ENCODE measurements at places on chromosomes 7 and 10.

GRCh38 chr10:89644967-89645741 lies at the start of gene PANK1:
TSS of gene PANK1 (minus strand) at chr10:89645242. CDS start at chr10:89644891, 351 bp downstream.
- DNase-seq, result no peak

GRCh38 chr10:71381611-71382010 lies 15.1 kb upstream of the CDH23 start:
- DNase-seq, result no peak

DNA sequence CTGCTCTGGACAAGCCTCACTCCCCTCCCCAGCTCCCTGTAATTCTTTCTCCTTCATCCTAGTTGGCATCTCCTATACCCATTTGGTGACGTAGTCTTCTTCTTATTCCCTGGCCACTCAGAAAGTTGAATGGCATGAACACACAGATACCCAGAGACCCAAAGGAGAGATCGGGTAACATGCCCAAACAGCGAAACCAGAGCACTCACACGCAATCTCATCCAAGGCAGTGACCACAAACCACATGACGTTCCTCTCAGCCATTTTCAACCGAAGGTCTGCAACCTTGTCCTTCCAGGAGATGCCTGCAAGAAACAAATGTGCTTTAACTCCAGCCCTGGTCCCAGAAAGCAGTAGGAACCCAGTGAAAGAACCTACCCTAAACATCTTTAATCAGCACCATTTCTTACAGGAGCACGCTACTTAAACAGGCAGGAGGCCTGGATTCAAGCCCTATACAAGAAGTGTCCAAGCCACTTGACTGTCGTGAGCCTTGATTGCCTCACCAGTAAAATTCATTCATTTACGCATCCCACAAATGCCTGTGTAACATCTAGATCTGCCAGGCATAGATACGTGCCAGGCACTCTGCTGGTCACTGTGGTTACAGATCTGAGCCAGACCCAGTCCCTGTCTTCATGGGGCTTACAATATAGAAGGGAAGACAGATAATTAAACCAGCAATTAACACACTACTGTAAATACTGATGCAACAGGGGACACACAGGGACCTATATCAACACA lies 37.1 kb downstream of the XPNPEP1 start:
- DNase-seq, result no peak

DNA sequence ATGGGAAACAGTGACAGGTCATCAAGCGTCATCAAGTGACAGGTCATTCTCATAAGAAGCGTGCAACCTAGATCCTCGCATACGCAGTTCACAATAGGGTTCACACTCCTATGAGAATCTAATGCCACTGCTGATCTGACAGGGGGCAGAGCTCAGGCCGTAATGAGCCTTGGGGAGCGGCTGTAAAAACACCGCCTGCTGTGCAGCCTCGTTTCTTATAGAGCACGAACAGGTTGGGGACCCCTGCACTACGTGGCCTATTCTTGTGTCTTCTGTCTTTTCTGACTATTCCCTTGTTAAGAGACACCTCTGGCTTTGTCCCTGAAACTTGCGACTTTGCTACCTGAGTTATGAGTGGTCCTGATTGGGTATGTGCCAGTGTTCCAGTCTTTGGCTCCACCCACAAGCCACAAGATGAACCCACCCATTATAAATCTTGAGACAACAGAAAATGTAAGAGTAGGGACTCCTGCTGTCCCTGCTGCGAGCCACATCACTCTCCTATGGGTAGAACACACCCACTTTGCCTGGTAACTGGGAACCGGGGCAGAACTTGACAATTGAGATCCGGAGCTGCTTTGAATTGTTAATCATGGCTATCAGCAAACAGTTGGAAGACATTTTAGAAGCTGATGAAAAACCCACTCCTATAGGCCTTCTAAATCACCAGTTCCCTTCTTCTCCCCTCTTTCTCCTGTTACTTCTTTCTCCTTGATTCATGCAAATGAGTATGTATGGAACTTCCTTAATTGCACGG lies 55.8 kb upstream of the EXOC4 start:
- no peak for DNase-seq

GRCh38 chr10:7861509-7862120 lies 43.3 kb downstream of the TAF3 start:
- DNase-seq, result no peak

- no peak for DNase-seq
These were observed 222.9 kb upstream of the SH2B2 start for GRCh38 chr7:102063690-102064180.

DNA sequence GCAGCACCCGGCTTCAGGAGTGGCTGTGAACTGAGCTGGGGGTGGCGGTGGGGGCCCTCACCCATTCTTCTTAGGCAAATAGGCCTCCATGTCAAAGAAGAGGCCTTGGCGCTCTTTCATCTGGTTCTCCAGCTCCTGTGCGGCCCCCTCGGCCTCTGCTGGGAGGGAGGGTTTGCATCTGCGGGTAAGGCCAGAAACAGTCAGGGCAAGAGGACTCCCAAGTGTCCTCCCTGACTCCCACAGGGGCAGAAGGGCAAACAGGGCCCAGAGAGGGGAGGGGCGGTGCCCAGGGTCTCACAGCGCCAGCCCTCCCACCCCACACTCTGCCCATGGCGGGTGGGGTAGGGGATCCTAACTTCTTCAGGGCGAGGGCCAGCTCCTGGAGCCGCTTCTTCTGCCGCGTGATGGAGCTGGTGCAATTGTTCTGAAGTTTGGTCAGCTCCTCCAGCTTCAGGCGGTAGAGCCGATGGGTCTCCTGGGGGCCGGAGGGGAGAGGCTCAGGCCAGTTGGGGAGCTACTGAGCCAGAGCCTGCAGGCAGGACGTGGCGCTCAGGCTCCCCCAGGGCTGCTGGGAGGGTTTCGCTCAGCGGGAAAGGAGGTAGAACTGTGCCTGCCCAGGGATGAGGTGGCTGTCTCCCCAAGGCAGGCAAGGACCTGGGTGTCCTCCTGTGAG lies 2.2 kb downstream of the TMEM120A start:
- DNase-seq, result no peak

- DNase-seq, result no peak
These were observed 71.1 kb downstream of the CXCL12 start for GRCh38 chr10:44313761-44314165.

- DNase-seq, result no peak
These were observed 197.0 kb downstream of the USP6NL start for GRCh38 chr10:11414314-11415038.

DNA sequence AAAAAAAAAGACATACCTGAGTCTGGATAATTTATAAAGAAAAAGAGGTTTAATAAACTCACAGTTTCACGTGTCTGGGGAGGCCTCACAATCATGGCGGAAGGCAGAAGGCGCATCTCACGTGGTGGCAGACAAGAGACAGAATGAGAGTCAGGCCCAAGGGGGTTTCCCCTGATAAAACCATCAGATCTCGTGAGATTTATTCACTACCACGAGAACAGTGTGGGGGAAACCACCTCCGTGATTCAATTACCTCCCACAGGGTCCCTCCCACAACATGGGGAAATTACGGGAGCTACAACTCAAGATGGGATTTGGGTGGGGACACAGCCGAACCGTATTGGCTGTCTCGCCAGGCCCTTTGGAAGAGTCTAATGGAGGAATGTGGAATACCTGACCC lies 9.0 kb upstream of the MAFK start:
- DNase-seq, result no peak

DNA sequence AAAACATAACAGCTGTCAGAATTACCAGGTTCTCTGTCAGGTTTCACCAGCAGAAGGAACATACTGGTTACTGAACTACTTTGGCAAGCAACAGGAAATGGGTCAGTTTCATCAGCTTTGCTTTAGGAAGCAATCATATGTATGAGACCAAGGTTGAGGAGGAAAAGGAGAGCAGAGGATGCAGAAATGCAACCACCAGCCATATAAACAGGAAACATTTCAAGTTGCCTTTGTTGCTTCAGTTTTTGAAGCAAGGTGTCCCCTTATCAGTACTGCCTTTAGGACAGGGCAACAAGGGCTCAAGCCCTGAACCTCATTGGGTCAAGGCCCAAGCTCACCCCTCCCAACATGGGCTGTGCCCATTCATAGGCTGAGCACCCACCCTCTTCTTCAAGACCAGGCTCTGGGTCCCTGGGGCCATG lies 10.2 kb downstream of the HIPK2 start:
- DNase-seq, result peak; percentile 68

GRCh38 chr7:90507692-90508091 lies 38.3 kb downstream of the PTTG1IP2 start:
- DNase-seq, result no peak

GRCh38 chr10:87760195-87760905 lies 57.7 kb downstream of the ATAD1 start:
- DNase-seq, result no peak

GRCh38 chr10:101062232-101063049 lies 652 bp downstream of the KAZALD1 start:
- no peak for DNase-seq

DNA sequence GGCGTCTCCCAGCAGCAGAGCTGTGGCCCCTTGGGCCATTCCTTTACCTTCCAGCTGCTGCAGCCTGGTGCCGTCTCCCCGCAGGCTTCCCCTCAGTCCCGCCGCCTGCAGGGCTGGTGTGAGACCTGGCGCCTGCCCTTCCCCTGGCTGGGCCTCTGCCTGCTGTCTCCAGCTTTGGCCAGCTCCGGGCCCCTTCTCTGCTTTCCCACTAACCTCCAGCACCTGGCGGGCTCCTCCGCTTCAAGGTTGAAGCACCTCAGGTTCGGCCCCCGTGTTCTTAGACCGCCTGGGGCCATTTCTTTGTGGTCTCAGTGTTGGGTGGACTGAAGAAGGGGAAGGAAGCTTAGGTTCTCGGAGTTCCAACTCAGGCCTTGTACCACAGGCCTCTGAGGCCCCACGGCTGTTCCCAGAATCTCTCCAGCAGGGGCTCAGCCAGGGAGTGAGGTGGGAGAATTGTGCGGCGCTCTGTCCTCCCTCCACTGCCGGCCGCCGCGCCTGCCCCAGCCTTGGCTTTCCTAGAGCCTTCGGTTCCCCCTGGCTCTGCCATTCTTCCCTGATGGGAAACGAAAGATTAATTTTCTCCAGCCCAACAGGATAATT lies 30.3 kb downstream of the GBX1 start:
- no peak for DNase-seq

GRCh38 chr7:117019287-117019686 lies 66.0 kb downstream of the ST7 start:
- no peak for DNase-seq

GRCh38 chr7:70132226-70132851 lies 534.1 kb downstream of the AUTS2 start:
- no peak for DNase-seq

DNA sequence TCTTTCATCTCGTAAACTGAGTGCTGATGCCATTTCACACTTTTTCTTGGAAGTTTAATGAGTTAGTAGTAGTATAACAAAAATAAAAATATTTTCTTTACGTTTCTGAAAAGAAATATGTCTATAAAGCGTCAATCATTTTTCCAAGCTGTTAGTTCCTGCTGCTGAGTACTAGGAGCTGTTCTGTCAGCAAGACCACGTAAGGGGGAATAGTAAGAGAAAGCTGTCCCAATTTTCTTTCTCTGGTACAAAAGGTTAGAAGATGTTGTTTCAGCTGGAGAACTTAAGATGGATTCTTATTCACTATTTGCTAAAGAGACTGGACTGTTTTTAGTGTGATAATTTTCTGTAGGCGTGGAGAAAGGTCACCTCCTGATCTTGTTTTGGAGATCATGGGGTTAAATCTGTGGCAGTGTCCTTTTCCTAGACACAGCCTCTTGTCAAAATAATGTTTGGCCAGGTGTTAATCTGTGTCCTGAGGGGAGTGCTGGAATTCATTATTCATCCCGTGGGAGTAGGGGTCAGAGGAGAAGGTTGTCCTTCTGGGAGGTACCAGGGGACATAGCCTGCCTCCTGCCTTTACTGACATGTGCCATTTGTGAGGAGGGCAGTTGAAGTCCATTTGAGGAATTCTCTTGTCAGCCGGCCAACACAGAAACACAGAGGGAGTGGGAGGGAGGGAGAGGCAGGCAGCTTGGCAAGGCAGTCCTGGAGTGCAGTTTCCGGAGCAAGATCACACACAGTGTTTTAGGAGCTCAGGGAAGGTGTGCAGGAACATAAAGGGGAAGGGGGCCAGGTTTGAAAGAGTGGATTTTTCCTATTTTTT lies 368.7 kb downstream of the AUTS2 start:
- no peak for DNase-seq

- no peak for DNase-seq
These were observed 1.5 kb downstream of the ZNF518A start for GRCh38 chr10:96131621-96132020.

GRCh38 chr7:135970682-135971365 lies 6.3 kb downstream of the MTPN start:
- DNase-seq, result peak; percentile 51

GRCh38 chr10:88841316-88842111 lies 10.1 kb downstream of the ANKRD22 start:
- no peak for DNase-seq

GRCh38 chr7:148898845-148899484 lies 14.9 kb upstream of the EZH2 start:
- no peak for DNase-seq

GRCh38 chr10:50528206-50528605 lies 95.5 kb downstream of the SGMS1 start:
- no peak for DNase-seq

- no peak for DNase-seq
These were observed 32.3 kb upstream of the LYZL1 start for GRCh38 chr10:29256586-29256985.

DNA sequence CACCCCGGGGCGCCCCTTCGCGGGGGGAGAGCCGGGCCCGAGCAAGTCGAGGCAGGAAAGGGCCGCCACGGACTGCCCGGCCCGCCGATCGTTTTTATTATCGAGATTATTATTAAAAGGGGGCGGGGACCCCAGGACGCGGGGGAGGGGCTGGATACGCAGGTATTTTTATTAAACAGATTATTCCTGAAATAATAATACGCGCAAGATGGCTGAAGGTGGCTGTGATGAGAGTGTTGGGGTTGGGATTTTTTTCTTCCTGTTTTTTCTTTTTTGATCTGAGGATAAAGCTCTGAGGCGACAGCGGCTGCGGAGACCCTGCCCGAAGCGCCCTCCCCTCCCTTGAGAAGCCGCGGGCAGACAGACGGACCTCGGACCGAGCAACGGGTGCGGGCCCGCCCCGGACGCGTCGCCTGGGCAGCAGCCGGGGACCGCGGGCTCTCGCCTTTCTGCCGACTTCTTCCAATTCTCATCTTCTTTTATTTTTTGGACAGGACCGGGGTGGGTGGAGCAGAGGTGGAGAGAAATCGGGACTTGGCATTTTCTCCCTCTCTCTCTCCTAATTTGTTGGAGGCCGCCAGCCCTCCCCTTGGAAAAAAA lies 1.4 kb upstream of the TRIM8 start:
- no peak for DNase-seq

GRCh38 chr10:114634609-114634979 lies 23.5 kb downstream of the ABLIM1 start:
- DNase-seq, result no peak

DNA sequence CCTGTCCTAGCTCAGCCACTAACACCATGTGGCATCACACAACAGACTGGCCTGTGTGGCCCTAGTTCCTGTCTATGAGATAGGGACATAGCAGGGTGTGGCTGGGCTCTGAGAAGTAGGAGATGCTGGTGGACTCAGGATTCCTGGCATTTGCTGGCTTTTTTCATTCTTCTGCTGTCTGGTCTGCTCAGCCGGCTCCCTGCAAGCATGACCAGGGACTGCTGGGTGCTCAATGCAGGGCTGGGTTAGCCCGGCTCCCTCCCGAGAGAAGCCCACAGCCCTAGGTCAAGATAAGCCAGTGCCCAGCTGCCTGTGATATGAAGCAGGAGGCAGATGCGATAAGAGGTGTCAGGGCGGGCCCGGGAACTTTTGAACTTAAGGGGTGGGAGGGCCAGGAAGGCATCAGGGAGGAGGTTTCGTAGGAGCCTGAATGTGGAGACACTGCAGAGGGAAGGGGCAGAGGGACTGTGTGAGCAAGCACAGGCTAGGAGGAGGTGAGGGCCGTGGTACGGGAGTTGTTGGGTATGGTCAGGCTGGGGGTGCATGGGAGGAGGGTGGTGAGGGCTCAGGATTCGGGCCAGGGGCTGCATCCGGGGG lies 3.5 kb downstream of the AQP1 start:
- no peak for DNase-seq

- no peak for DNase-seq
These were observed 19.1 kb downstream of the ATXN7L1 start for GRCh38 chr7:105857009-105857952.
